Activated naive CD8-positive, alpha-beta T cell treated with anti-CD3 and anti-CD28 coated beads for 36 hours (primary cell): ENCODE measurements at places on chromosomes 1 and 21.

DNA sequence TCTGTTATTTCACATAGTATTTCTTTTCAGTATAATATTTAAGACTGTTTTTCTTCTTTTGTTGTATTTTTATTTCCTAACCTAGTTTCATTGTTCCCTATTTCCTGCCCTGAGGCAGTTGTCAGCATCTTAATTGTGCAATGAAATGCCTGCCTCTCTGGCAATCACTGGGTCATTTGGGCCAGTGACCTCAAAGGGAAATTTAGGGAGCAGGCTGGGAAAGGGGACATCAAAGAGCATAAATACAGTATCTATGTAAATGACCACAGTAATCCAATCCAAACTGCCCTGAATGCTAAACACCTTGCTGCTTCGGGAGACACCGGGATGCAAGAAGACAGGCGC, 147.8 kb downstream of the TLR5 start:
- DNase-seq = no peak

DNA sequence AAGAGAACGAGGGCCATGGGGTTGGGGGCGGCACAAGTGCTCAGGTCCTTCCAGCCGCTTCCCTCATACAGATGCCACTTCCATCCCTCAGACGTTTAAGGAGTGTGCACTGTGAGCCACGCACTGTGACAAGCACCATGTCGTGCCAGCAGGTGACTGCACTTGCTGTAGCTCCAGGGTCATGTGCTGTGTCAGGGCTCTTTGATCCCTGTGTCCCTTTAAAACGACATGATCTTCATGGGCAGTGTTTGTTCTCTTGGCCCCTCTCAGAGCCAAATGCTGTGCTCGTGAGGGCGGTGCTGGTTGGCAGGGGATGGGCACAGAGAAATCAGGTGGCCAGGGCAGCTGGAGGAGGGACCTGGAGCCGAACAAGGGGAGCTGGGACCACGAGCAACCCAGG, 19.9 kb downstream of the IL10RB start:
- DNase-seq = no peak

GRCh38 chr1:199089393-199090122, 450.7 kb downstream of the PTPRC start:
- peak; percentile 29 for DNase-seq

GRCh38 chr1:145782272-145783099, 41.4 kb downstream of the RNF115 start:
- DNase-seq = no peak

DNA sequence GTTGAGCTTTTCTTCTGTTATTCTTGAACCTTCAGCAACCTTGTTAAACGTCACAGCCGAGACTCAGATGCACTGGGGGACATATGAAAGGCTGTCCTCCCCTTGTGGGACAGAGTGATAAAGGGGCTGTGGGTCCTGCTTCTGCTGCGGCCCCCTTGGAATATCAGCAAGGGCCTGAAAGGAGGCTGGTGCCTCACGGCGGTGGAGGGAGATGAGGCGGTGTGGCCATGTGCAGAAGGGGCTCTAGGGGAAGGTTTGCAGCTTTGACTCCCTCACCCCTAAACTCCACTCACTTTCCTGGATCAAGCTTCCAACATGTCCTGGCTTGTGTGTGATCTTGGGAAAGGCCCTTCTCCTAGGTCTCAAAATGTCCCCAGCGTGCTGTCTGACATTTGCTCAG, 270.7 kb upstream of the CSF3R start:
- DNase-seq = no peak

DNA sequence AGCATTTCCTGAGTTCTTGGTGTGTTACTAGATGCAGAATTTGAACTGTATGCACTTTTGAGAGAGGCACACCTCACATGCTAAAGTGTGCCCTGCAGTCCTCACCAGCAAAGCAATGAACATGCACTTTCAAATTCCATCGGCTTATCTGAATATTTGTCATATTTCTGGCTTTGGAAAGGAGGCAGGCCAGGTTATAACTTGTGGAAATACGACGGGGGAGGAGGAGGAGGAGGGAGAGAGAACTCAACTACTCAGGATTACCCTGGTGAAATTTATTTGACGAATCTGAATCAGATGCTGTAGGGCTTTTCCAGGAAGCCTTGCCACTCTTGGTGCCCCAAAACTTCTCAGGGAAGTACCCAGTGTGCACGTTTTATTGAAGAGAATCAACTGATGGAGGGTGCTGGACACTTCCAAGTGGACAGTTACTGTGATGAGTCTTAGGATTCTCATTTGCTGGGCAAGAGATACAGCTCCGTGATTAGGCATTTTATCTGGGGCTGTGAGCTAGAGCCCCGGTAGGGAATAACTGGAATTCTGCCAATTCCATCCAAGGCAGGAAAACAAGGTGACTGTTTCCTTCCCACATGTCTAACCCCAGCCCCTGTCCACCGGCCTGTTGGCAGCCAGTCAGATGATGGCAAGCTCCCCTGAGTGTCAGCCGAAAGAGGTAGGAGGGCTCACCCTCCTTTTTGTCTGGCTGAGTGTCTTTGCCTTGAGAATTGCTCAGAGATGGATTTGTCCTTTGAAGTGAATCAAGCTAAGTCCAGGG, 3.8 kb downstream of the PDPN start:
- DNase-seq = no peak

- no peak for DNase-seq
Observed at GRCh38 chr1:44135886-44136285, 5.5 kb downstream of the KLF18 start.

DNA sequence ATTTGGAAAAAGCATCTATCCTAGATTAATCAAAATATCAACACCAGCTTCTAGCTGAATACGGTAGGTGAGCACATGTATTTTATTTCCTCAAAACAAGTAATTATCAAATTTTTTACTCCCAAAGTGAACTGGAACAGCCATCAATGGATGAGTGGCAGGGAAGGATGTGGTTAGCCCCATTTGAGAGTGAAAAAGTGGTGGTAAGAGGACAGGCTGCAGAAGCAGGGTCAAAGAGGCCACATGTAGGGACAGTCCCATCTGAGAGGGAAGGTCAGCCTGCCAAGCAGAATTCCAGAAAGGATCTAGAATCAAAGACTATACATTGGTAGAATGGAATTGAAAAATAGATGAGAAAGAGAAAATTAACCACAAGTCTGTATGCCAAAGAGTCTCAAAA, 163.8 kb downstream of the SMYD3 start:
- DNase-seq = no peak

- no peak for DNase-seq
Observed at GRCh38 chr1:14555091-14555490, 43.4 kb upstream of the KAZN start.

- no peak for DNase-seq
Observed at GRCh38 chr1:183101081-183101480, 77.9 kb downstream of the LAMC1 start.

GRCh38 chr1:159898527-159898926, 1.4 kb downstream of the CFAP45 start:
- no peak for DNase-seq

GRCh38 chr1:219757890-219758289, 145.0 kb upstream of the ZC3H11B start:
- DNase-seq = no peak
